Effector memory CD4-positive, alpha-beta T cell (primary cell): ENCODE measurements at places on chromosomes 3 and 15.
A peak's percentile ranks its signal among the peaks of the same experiment; 100 is the strongest.

GRCh38 chr15:31474059-31474868 lies 147.6 kb downstream of the KLF13 start:
- peak overlapping the region; percentile 54 for H3K27ac ChIP-seq
- DNase-seq, result no peak
- no peak overlapping the region for H3K4me3 ChIP-seq
- peaks cover 27% of the 10 kb centered on the region for H3K4me1 ChIP-seq
- H3K36me3 ChIP-seq, result no peaks in the 10 kb centered on the region

GRCh38 chr3:186566772-186567071 lies 417 bp downstream of the TBCCD1 start:
- no peaks in the 10 kb centered on the region for H3K27me3 ChIP-seq
- H3K27ac ChIP-seq, result peak overlapping the region; percentile 91
- H3K4me3 ChIP-seq, result peak overlapping the region; percentile 89
- H3K4me1 ChIP-seq, result peaks cover 21% of the 10 kb centered on the region

- peak overlapping the region; percentile 87 for H3K27ac ChIP-seq
- peaks cover 6% of the 10 kb centered on the region for H3K4me1 ChIP-seq
- H3K27me3 ChIP-seq, result no peaks in the 10 kb centered on the region
- DNase-seq, result no peak
- H3K36me3 ChIP-seq, result no peaks in the 10 kb centered on the region
- peak overlapping the region; percentile 83 for H3K4me3 ChIP-seq
Measured at GRCh38 chr3:197748597-197749314, 927 bp upstream of the FYTTD1 start.

GRCh38 chr15:91919014-91919534 lies 65.6 kb downstream of the SLCO3A1 start:
- H3K4me3 ChIP-seq, result no peak overlapping the region
- H3K27me3 ChIP-seq, result no peaks in the 10 kb centered on the region
- peaks cover 19% of the 10 kb centered on the region for H3K4me1 ChIP-seq
- peaks cover 18% of the 10 kb centered on the region for H3K36me3 ChIP-seq
- H3K27ac ChIP-seq, result no peak overlapping the region

DNA sequence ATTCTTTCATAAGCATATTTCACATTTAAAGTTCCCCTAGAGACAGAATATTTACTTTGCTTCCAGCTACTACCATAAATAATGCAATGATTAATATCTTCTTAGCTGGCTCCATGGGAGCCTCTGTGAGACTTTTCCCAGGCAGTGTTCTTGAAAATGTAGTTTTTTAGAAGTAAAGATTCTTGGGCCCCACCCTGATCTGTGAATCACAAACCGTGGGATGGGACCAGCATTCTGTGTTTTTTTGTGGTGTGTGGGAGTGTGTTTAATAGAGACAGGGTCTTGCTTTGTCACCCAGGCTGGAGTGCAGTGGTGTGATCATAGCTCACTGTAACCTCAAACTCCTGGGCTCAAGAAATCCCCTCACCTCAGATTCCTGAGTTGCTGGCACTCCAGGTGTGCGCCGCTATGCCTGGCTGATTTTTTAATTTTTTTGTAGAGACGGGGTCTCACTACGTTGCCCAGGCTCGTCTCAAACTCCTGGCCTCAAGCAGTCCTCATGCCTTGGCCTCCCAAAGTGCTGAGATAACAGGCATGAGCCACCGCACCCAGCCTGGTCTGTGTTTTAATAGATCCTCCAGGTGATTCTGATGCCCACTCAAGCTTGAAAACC lies 83.0 kb downstream of the KLHL25 start:
- H3K4me3 ChIP-seq, result no peak overlapping the region
- DNase-seq, result no peak
- H3K36me3 ChIP-seq, result peaks cover 55% of the 10 kb centered on the region
- no peak overlapping the region for H3K27ac ChIP-seq
- peaks cover 26% of the 10 kb centered on the region for H3K4me1 ChIP-seq

- DNase-seq, result no peak
- no peaks in the 10 kb centered on the region for H3K27me3 ChIP-seq
- no peak overlapping the region for H3K27ac ChIP-seq
- no peaks in the 10 kb centered on the region for H3K36me3 ChIP-seq
- H3K4me3 ChIP-seq, result no peak overlapping the region
- no peaks in the 10 kb centered on the region for H3K4me1 ChIP-seq
Measured at GRCh38 chr3:157520485-157521150, 17.4 kb upstream of the VEPH1 start.

- no peak overlapping the region for H3K27ac ChIP-seq
- no peaks in the 10 kb centered on the region for H3K4me1 ChIP-seq
- no peak for DNase-seq
- no peak overlapping the region for H3K4me3 ChIP-seq
- no peaks in the 10 kb centered on the region for H3K36me3 ChIP-seq
Measured at GRCh38 chr3:51897391-51897790, 5.8 kb downstream of the IQCF1 start.

DNA sequence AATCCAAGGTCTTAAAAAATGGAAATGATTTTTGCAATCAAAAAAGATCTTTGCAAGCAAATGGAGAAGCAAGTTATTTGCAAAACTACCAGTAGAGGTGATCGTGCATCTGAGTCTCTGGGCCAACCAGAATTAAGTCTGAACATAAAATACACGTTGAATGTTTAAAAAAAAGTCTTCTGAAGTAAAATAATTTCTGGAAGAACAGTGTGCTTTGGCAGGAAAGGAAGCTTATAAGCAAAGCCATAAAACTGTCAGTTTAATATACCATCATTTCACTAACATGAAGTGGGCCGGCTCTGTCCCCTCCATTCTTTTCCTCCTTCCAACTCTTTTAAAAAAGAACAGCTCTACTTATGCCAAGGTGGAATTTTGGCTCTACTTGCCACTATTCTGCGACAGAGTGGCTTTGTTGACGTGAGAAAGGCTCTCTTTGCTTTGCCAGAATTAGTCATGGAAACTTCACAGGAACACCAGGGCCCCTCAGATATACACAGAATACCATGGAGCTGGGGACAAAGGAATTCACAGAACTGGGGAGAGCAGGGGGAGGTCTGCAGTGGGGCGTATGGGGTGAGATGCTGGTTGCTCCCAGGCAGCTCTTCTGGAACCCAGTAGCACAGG lies 29.8 kb downstream of the FSTL1 start:
- no peaks in the 10 kb centered on the region for H3K36me3 ChIP-seq
- DNase-seq, result no peak
- no peak overlapping the region for H3K27ac ChIP-seq
- H3K4me1 ChIP-seq, result no peaks in the 10 kb centered on the region

- no peak overlapping the region for H3K4me3 ChIP-seq
- DNase-seq, result peak; percentile 16
- peaks cover 20% of the 10 kb centered on the region for H3K36me3 ChIP-seq
- no peaks in the 10 kb centered on the region for H3K27me3 ChIP-seq
- peak overlapping the region; percentile 32 for H3K27ac ChIP-seq
Measured at GRCh38 chr15:63605816-63606215, 8.6 kb downstream of the FBXL22 start.

DNA sequence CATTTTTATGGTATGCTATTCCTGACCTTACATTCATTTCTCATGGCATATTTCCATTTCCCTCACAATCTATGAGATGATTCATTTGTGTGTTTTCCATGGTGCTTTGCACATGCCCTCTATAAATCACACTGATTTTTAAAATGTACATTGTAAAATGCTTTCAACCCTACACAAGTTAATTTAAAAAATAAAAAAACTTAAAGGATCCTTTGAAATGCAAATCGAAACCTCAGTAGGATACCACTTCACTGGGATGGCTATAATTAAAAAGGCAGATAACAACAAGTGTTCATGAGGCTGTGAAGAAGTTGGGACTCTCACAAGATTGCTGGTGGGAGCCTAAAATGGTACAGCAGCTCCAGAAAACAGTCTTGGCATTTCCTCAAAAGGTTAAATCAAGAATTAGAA lies 83.5 kb downstream of the FMN1 start:
- no peak overlapping the region for H3K4me3 ChIP-seq
- no peaks in the 10 kb centered on the region for H3K27me3 ChIP-seq
- H3K27ac ChIP-seq, result no peak overlapping the region

- no peak for DNase-seq
- H3K4me3 ChIP-seq, result no peak overlapping the region
- no peaks in the 10 kb centered on the region for H3K4me1 ChIP-seq
- H3K27me3 ChIP-seq, result no peaks in the 10 kb centered on the region
- no peaks in the 10 kb centered on the region for H3K36me3 ChIP-seq
- no peak overlapping the region for H3K27ac ChIP-seq
Measured at GRCh38 chr15:35043373-35044095, 41.6 kb downstream of the NANOGP8 start.

DNA sequence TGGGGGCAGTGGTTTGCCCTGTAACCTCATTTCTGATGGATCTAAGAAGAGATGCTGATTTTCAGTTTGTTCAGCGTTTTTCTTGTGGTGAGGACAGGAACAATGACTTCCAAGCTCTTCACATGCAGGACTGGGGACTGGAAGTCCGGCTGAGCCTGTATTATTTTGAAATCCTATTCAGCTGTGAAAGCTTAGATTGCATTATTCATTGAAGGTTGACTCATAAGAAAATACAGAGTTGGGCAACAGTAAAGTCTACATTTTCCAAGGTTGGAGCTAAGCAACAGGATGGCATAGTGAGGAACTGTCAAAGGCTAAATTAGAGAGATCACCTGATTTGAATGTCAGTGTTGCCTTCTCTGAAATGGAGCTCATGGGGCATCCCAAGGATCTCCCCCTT lies 230.9 kb upstream of the FEZF2 start:
- no peak for DNase-seq
- no peak overlapping the region for H3K4me3 ChIP-seq
- H3K27me3 ChIP-seq, result no peaks in the 10 kb centered on the region
- no peak overlapping the region for H3K27ac ChIP-seq

DNA sequence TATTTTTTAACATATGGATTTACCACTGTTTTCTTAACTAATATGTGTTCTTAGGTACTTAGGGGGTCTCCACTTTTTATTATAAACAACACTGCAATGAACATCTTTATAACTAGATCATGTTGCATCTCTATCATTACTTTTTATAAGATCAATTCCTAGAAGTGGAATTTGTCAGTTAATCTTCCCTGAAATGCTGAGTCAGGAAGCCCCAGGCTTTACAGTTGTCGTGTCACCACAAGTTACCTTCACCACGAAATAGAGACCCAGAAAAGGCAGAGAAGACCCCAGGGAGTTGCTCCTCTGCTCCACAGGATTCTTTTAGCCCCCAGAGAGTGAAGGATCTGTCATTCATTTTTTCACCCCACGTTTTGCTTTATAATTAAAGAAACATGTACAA lies 34.5 kb upstream of the ERC2 start:
- no peaks in the 10 kb centered on the region for H3K36me3 ChIP-seq
- H3K4me3 ChIP-seq, result no peak overlapping the region
- no peaks in the 10 kb centered on the region for H3K4me1 ChIP-seq
- DNase-seq, result no peak

DNA sequence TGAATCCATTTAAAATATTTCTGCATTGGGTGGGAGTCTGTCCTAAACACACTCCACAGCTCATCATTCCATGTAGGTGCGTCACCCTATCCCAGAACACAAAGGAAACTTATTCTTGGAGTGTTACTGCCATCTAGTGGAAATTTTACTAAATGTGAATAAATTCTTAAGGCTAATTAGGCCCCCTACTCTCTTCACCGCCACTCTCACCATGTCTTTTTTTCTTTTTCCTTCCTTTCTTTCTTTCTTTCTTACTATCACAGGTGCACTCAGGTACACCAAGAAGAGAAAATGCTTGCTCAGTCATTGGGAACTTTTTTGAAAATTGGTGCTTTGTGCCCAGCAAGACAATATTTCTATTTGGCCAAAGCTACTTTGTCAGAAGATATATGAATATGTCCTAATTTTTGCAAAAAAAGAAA lies 26.4 kb upstream of the ATP8B4 start:
- no peak overlapping the region for H3K4me3 ChIP-seq
- no peaks in the 10 kb centered on the region for H3K4me1 ChIP-seq
- H3K36me3 ChIP-seq, result no peaks in the 10 kb centered on the region
- H3K27me3 ChIP-seq, result no peaks in the 10 kb centered on the region

DNA sequence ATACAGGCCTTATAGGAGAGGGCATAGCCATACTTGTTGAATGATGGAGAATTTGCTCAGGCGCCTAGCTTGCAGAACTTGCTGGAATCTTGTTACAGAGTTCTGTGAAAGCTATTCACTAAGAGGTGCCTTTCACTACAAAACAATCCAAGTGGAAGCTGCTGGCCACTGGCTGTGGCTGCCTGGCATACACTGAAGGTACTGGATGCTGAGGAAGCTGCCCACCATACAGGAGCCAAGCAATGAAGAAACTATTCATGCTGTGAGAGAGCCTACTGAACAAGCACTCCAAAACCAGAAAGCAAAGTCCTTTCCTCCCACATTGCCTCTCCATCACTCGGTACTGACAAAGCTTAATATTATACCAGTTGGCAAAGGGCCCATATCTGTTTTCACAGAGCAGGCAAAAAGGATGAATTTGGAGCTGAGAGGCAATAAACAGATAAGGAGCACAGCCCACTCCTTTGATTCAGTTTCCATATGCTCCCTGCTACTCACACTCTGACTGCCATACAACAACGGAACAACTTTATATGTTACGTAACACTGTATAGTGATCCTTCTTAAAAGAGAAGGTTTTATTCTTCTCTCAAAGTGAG lies 192.6 kb upstream of the ALCAM start:
- no peak overlapping the region for H3K4me3 ChIP-seq
- H3K36me3 ChIP-seq, result no peaks in the 10 kb centered on the region
- H3K4me1 ChIP-seq, result no peaks in the 10 kb centered on the region
- no peak for DNase-seq
- no peaks in the 10 kb centered on the region for H3K27me3 ChIP-seq

- no peak overlapping the region for H3K27ac ChIP-seq
- no peak overlapping the region for H3K4me3 ChIP-seq
- no peak for DNase-seq
- no peaks in the 10 kb centered on the region for H3K4me1 ChIP-seq
- no peaks in the 10 kb centered on the region for H3K27me3 ChIP-seq
Measured at GRCh38 chr15:88982304-88982945, 69.2 kb upstream of the MFGE8 start.

GRCh38 chr3:65593780-65594752 lies 444.7 kb downstream of the MAGI1 start:
- no peaks in the 10 kb centered on the region for H3K36me3 ChIP-seq
- H3K27ac ChIP-seq, result no peak overlapping the region
- no peaks in the 10 kb centered on the region for H3K4me1 ChIP-seq
- H3K27me3 ChIP-seq, result no peaks in the 10 kb centered on the region
- no peak for DNase-seq

DNA sequence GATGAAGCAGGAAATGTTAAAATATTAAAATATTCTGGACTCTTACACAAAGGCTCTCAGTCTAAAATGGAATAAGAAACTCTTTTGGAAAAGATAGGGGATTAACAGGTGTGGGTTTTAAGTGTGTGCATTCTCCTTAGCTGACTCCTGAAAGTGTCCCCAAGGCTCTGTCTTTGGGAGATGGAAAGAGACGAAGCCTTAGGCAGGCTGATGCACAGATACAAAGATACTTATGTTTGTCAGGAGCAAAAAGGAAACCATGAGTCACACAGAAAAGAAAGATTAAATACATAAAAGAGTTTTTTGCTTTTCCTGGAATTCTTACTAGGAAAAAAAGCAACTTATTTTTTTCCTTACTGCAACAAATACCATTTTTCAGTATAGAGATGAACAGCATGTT lies 23.8 kb upstream of the ABI3BP start:
- no peaks in the 10 kb centered on the region for H3K4me1 ChIP-seq
- H3K27me3 ChIP-seq, result no peaks in the 10 kb centered on the region
- H3K36me3 ChIP-seq, result no peaks in the 10 kb centered on the region
- no peak for DNase-seq
- no peak overlapping the region for H3K4me3 ChIP-seq

- no peaks in the 10 kb centered on the region for H3K4me1 ChIP-seq
- no peak overlapping the region for H3K4me3 ChIP-seq
- DNase-seq, result no peak
- no peak overlapping the region for H3K27ac ChIP-seq
- H3K36me3 ChIP-seq, result no peaks in the 10 kb centered on the region
Measured at GRCh38 chr15:82064824-82065223, 19.0 kb upstream of the MEX3B start.
